ENCODE measurements at places on chromosomes 7 and 10. TPM values are rescaled to one million over a fixed set of nuclear protein-coding genes. Genes with fewer than 3 reads are reported as not detected.

LIPN gene
- not detected for total RNA-seq

FGFBP3 gene
- not detected for total RNA-seq

- DNase-seq: no peak
These were observed 6.5 kb downstream of the HIPK2 start for GRCh38 chr7:139771001-139771956.

DNA sequence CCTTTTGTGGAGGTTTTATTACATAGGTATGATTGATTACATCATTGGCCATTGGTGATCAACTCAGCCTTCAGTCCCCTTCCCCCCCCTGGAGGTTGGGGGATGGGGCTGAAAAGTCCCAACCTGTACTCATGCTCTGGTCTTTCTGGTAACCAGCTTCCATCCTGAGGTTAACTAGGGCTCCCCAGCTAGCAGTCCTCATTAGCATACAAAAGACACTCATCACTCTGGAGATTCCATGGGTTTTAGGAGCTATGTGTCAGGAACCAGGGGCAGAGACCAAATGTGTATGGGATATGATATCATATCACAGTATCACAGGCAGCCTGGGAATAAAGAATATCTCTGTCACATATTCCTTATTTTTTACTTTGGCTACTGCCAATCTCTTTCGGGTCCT, 13.6 kb downstream of the CCSER2 start:
- no peak for DNase-seq

- no peak for DNase-seq
These were observed 428.6 kb downstream of the LRMDA start for GRCh38 chr10:75860009-75860408.

- DNase-seq: no peak
These were observed 34.0 kb downstream of the PSAP start for GRCh38 chr10:71816936-71817618.
